ENCODE measurements at places on chromosomes 12 and 14. TPM values are rescaled to one million over a fixed set of nuclear protein-coding genes. Genes with fewer than 3 reads are reported as not detected.

Gene IL26
- total RNA-seq, result not detected

Gene CDKN1B
- 18.9 TPM for total RNA-seq

Gene PPP4R4
- total RNA-seq, result 0.21 TPM

Gene HHIPL1
- 0.16 TPM for total RNA-seq

Gene ZBTB25
- 5.9 TPM for total RNA-seq

Gene OAS2
- 0.41 TPM for total RNA-seq

Gene MSRB3
- total RNA-seq, result 18.5 TPM

Gene FGF23
- total RNA-seq, result not detected

Gene KERA
- total RNA-seq, result not detected

Gene TMEM179
- total RNA-seq, result 0.39 TPM
